Activated T-helper 1 cell treated with Interleukin-2 at 50 U/mL for 16 hours (primary cell): ENCODE measurements at places on chromosomes 3 and 15.

- DNase-seq = no peak
These were observed 147.3 kb upstream of the DPH6 start for GRCh38 chr15:35693286-35693685.

- DNase-seq = peak; percentile 8
These were observed at the start of gene FAH for GRCh38 chr15:80152896-80153876. TSS of gene FAH (plus strand) at chr15:80152999. CDS start at chr15:80153055, 56 bp downstream.

- DNase-seq = no peak
These were observed 191.8 kb downstream of the SEMA6D start for GRCh38 chr15:47908950-47909670.

GRCh38 chr3:68135067-68135466 lies 480.7 kb upstream of the SUCLG2 start:
- DNase-seq = no peak

- no peak for DNase-seq
These were observed 154.1 kb downstream of the WNT5A start for GRCh38 chr3:55333046-55333445.
